ENCODE measurements at places on chromosomes 5 and 9.

- DNase-seq = no peak
Measured at GRCh38 chr5:32116574-32117313, 57.4 kb downstream of the GOLPH3 start.

DNA sequence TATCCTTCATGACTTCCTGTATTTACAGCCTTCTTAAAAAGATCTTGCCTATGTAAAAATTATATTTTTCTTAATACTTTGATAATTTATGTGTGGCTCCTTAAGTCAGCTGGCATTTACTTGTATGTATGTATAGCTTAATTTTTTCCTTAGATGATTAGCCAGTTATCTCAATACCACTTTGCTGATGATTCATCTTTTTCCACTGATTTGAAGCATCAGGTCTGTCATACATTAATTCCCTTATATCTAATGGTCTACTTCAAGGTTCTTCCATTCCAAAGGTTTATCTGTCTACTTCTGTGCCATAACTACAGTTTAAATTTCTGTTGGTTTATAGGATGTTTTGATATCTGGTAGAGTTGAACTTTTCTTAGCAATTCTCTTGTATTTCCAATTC, 44.9 kb upstream of the MTMR12 start:
- no peak for DNase-seq

- no peak for DNase-seq
Measured at GRCh38 chr9:134346151-134346550, 19.9 kb downstream of the RXRA start.

- no peak for DNase-seq
Measured at GRCh38 chr9:92964607-92965060, 17.3 kb downstream of the FGD3 start.

- no peak for DNase-seq
Measured at GRCh38 chr5:76610196-76610595, 13.0 kb downstream of the F2RL2 start.

- DNase-seq = no peak
Measured at GRCh38 chr5:79575996-79576395, 36.2 kb upstream of the TENT2 start.

DNA sequence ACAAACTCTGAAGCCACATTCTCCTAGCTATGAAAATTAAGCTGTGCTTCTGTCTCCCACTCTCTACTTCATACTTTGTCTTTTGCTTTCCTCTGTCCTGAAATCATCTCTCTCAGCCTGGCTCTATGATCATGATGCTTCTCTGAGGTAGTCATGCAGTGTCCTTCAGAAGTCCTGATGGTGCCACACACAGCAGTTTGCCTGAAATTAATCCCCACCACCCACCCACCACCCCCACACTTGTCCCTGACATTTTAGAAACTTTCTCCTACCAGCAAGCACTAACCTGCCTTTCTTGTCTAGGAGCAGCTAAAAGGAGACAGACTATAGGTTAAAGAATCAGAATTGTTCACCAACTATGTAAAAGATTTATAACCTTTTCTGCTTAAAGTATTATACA, 282.2 kb upstream of the FAM174A start:
- no peak for DNase-seq

GRCh38 chr9:105330755-105331154, 86.3 kb downstream of the SLC44A1 start:
- DNase-seq = no peak

GRCh38 chr9:13902286-13903066, 411.5 kb downstream of the NFIB start:
- no peak for DNase-seq

- DNase-seq = no peak
Measured at GRCh38 chr9:122468735-122469134, 9.0 kb downstream of the OR1J1 start.
